ENCODE measurements at places on chromosomes 2 and 18. TPM values are rescaled to one million over a fixed set of nuclear protein-coding genes. Genes with fewer than 3 reads are reported as not detected.

Gene GBX2
- not detected for total RNA-seq

Gene VIT
- not detected for total RNA-seq

Gene B3GNT7
- total RNA-seq = 0.98 TPM

Gene AKAIN1
- 2.5 TPM for total RNA-seq

Gene RUFY4
- not detected for total RNA-seq

Gene PJVK
- 4.2 TPM for total RNA-seq

Gene POTEI
- under 0.01 TPM for total RNA-seq

Gene KCNG2
- total RNA-seq = 0.25 TPM

Gene MC2R
- not detected for total RNA-seq

Gene AQP4
- 84.8 TPM for total RNA-seq

Gene FAM228A
- total RNA-seq = 3.7 TPM

Gene GAL3ST2
- total RNA-seq = 0.74 TPM

Gene CTDP1
- total RNA-seq = 10.6 TPM

Gene SCN2A
- total RNA-seq = 160 TPM

Gene DDX18
- total RNA-seq = 51.9 TPM

Gene SLC4A5
- 2.7 TPM for total RNA-seq

Gene C2orf78
- not detected for total RNA-seq

Gene RGPD3
- 0.98 TPM for total RNA-seq

Gene CTIF
- 59.0 TPM for total RNA-seq

Gene RGPD5
- total RNA-seq = 31.5 TPM

Gene EMILIN1
- total RNA-seq = 3.7 TPM

Gene APLF
- 4.7 TPM for total RNA-seq

Gene HDHD2
- 27.8 TPM for total RNA-seq

Gene NMUR1
- total RNA-seq = under 0.01 TPM

Gene ATP6V1C2
- 0.25 TPM for total RNA-seq

Gene TWIST2
- 0.25 TPM for total RNA-seq

Gene CTLA4
- total RNA-seq = not detected

Gene UGT1A3
- total RNA-seq = not detected

Gene SLC14A1
- 1.7 TPM for total RNA-seq

Gene DPYSL5
- 151 TPM for total RNA-seq

Gene OSBPL6
- 15.7 TPM for total RNA-seq

Gene STK17B
- total RNA-seq = 7.4 TPM

Gene POTEC
- total RNA-seq = not detected

Gene FOXD4L1
- 0.25 TPM for total RNA-seq

Gene LYG2
- not detected for total RNA-seq

Gene TLX2
- total RNA-seq = not detected

Gene INPP1
- 16.5 TPM for total RNA-seq

Gene RNF152
- total RNA-seq = 60.7 TPM

Gene GORASP2
- 19.4 TPM for total RNA-seq

Gene RPRM
- total RNA-seq = 101 TPM

Gene PEX13
- 42.5 TPM for total RNA-seq

Gene UGT1A8
- not detected for total RNA-seq

Gene CCDC68
- total RNA-seq = 1.2 TPM

Gene TMEM169
- 15.7 TPM for total RNA-seq
